Nephron progenitor cell (in vitro differentiated cells): ENCODE measurements at places on chromosomes 16 and 17.

DNA sequence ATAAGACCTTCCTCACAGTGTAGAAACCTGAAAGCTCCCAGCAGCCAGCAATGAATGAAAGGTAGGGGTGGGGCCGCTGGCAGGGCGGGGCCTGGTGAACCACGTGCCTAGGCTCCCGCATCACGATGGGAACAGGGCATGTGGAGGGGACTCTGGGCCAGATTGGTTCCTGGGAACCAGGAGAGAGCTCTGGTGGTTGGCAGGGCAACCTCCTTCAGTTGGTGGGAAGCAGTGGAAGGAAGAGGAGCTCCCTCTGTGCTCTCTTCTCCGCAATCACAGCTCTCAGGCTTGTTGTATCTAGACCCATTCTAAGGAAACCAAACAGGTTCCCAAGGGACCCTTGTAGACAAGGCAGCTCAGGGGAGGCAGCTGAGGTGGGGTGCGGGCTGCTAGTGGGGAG lies 10.5 kb downstream of the GGA2 start:
- no peak for DNase-seq

- no peak for DNase-seq
Measured at GRCh38 chr17:41561554-41561953, 10.3 kb downstream of the KRT9 start.

DNA sequence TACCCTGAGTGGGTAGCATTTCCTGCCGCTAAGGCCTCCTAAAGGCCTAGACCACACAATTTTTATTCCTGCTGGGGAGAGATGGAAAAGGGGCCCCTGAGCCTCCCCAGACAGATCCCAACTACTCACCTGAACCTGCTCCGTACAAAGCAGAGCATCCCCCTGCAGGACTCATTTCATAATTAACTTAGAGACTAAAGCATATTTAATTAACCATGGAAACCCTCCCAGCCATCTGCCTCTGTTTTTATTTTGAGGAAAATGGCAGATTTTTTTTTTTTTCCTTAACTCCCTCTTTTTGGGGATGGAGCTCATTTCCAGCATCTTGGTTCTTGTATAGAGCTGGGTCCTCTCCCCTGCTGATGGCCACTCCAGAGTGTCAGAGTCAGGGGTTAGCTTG lies 96.5 kb upstream of the CRHR1 start:
- DNase-seq = no peak

- DNase-seq = no peak
Measured at GRCh38 chr17:61736438-61736837, 126.9 kb downstream of the BRIP1 start.

DNA sequence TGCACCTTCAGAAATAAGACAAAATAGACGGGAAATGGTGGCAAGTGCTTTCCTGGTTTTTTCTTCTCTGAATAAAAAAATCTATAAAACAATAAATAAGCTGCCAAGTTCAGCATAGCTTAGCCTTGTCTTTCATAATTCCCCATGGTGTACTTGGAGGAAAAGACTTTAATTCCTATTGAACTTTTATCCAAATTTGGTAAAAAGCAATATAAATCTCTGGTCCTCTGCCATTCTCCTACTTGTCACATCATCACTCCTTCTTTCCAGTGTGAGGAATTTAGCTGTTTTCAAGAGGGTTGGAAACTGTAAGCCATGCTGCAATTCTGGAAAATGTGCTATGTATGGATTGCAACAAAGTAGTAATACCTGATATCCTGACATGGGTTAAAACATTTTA lies 551.8 kb upstream of the KIF2B start:
- DNase-seq = no peak

DNA sequence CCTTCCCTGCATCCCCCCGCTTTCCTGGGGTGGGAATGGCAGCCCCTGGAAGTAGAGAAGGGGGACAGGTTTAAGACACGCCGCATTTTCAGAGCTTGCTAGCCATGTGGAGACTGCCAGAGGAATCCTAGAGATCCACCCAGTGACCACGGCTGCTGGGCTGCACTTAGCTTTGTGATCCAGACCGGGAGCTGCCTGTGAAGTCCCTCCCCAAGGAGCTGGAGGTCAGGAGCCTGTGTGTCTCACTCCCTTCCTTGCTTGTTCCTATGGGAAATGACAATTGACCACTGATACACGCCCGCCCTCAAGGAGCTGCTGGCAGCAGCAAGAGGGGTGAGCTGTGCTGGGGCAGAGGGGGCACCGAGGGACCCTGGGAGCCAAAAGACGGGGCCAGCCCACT lies 73.7 kb downstream of the SREBF1 start:
- DNase-seq = no peak

DNA sequence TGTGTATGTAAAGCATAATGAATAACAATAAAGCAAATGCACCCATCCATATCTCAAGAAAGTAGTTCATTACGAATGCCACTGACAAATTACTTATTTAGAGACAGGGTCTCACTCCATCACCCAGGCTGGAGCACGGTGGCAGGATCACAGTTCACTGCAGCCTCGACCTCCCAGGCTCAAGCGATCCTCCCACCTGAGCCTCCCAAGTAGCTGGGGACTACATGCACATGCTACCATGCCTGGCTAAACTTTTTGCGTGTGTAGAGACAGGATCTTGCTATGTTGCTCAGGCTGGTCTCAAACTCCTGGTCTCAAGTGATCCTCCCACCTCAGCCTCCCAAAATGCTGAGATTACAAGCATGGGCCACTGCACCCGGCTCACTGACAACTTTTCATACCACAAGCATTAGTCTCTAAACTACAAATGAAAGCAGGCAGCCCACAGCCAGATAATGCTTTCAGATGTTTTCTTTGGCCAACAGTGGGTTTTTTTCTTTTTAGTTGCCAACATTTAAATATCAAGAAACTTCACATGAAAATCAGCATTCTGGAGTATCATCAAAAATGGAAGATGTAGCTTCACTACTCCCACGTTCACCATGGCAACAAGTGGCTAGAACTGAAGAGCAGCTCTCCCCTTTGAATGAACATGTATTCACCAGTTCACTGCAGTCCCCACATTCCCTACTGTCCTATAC lies 7.7 kb downstream of the ARHGAP17 start:
- no peak for DNase-seq

GRCh38 chr17:72717676-72718075 lies 374.8 kb downstream of the SLC39A11 start:
- no peak for DNase-seq

DNA sequence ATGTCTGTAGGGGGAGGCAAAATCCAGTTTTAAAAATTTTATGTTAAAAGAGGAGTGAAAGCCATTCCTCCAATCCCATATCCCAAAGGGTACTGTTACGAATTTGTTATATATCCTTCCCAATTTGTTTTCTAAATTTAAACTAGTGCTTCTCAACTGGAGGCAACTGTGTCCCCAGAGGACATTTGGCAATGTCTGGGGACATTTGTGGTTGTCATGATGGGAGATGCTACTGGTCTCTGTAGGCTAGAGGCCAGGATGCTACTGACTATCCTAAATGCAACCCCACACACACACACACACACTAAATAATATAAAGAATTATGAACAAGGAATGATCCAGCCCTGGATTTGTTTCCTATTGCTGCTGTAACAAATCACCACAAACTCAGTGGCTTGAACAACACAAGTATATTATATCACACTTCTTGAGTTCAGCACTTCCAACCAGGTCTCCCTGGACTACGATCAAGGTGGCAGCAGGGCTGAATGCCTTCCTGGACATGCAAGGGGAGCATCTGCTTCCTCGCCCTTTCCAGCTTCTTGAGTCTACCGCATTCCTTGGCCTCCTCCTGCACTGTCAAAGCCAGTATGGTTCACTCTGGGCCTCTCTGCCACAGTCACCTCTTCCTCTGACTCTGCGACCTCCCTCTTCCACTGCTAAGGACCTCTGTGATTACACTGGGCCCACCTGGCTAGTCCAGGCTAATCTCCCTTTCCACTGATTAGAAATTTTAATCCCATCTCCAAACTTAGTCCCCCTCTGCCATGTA lies 30.1 kb downstream of the ARHGAP17 start:
- no peak for DNase-seq

GRCh38 chr17:31266042-31266441 lies 31.0 kb downstream of the OMG start:
- DNase-seq = no peak

GRCh38 chr17:34672176-34672785 lies 92.9 kb downstream of the TMEM132E start:
- no peak for DNase-seq

- DNase-seq = no peak
Measured at GRCh38 chr17:80091376-80091775, 10.0 kb upstream of the GAA start.

DNA sequence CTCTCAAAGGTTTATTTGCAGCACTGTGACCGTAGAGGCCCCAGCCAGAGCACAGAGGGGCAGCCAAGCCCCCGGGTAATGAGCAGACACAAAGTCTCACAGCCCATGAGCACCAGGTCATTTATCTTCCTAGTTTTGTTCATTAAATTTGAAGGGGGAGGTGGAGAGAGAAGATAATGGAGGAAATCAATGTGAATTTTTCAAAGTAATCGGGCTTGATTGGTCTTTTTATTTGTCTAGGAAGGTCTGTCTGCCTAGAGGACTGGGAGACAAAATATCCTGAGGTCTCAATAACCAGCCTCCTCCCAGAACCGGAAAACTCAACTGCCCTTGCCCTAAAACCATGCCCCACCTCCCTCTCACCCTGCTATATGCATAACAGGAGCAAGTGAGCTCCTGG lies 189.0 kb downstream of the SLC39A11 start:
- no peak for DNase-seq

DNA sequence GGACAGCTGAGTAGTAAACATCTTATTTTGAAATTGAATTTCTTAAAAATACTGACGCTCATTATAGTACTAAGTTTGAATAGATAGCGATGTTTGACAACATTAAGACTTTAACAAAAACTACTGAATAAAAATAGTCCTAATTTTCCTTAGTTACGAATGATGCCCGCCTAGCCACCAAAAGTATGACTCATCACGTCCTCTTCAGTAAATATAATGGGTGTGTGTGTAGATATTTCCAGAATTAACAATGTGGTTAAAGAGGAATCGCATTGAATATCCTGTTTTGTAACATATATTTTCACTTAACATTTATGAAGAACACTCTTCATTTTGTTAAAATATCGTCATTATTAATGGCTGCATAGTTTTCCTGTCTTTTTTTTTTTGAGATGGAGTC lies 187.6 kb downstream of the MYO1D start:
- no peak for DNase-seq

- DNase-seq = no peak
Measured at GRCh38 chr16:28112908-28113307, 49.4 kb upstream of the GSG1L start.

DNA sequence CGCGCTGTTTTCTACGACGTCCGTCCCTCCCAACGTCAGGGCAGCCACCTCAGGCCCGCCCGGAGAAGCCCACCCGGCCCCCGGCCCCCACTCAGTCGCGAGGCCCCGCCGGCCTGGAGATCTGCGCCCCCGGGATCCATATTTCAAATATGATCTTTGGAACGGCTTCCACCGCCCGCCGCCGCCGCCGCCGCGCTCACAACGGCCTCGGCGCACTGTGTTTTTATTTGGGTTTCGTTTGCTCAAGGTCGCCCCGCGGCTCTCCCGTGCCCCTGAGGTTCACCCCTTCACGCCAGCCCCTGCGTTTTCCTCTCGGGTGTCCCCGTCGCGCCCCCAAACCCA lies 4.2 kb upstream of the CBX4 start:
- DNase-seq = peak; percentile 29

- DNase-seq = no peak
Measured at GRCh38 chr17:51103050-51103449, 17.6 kb downstream of the SPAG9 start.

DNA sequence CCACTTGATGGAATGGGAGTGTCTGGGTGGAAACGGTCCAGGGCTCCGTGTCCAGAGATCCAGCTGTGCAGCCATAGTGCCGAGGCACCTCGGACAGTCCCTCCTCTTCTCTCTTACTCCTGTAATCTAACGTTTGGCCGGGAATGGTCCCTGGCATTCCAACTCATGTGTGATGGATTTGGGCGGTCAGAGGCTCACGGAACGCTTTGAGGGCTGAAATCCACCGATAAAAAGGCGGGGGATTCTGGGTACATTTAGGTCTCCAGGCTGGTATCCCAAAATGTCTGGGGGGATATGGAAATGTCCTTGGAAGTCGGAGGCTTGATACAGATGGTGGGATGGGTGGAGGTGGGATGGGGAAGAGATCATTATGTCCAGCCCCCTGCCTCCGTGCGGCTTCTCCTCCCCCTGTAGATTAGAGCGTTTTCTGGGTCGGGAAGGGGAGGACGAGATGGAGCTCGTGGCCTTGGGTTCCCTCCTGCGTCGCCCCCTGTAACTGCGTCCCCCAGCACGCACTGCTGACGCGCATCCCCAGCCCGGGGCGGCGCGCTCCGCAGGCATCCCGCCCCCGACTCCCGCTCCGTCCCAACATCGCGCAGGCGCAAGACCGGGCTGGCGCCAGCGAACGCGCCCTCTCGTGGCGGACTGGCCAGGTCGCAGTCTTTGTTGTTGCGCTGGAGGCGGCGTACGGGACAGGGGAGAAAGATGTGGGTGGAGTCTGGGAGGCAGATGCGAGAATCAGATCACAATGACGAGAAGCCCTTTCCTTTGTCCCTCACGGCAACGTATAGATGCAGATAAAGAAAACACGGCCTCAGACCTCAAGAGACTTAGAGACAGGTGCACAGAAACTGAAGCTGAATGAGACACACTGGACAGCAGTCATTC lies 4.5 kb upstream of the SGCA start:
- peak; percentile 98 for DNase-seq

- no peak for DNase-seq
Measured at GRCh38 chr16:21169249-21169981, 10.9 kb downstream of the LDAF1 start.

DNA sequence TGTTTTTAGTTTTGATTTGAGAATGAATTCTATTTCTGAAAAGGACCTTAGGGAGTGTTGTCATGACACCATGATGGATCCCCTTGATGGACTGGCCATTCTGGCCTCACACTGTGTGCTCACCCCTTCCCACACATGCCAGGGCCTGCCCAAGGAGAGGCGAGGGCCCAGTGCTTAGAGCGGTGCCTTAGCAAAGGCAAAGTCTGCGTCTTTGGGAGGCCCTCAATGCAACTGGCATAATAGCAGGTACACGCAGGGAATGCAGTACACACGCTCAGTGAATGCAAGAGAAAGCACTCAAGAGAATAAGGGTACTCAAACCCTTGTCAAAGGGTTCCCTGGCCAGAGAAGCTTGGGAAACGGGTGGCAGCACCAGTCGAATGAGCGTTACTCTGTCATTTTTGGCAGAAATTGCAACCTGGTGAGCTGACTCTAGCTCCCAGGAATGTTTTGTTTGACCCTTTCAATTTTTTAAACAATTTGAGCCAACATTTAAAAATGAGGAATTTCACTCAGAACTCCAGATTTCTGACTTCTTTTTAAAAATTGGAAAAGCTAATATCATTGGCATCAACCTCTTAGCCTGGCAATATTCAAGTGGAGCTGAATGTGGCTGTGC lies 32.1 kb downstream of the NKD1 start:
- no peak for DNase-seq

- no peak for DNase-seq
Measured at GRCh38 chr17:73064084-73064938, 28.2 kb downstream of the SLC39A11 start.

GRCh38 chr17:12887088-12887487 lies 97.8 kb downstream of the ARHGAP44 start:
- DNase-seq = no peak
